ENCODE measurements at places on chromosomes 4 and X.

DNA sequence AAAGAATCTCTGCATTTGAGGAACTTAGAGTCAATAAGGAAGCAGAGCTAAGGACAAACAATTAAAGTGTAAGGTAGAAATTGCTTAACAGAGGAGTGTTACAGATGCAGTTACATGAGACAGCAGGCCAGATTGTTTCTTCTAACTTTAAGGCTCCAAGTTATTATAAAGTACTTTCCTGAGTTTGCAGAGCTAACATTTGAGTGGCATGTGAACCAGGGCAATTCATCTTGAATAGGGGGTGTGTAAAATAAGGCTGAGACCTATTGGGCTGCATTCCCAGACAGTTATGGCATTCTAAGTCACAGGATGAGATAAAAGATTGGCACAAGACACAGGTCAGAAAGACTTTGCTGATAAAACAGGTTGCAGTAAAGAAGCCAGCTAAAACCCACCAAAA, 7.6 kb upstream of the LNX1 start:
- H3K36me3 ChIP-seq: no peaks in the 10 kb centered on the region
- peak; percentile 35 for DNase-seq
- no peaks in the 10 kb centered on the region for H3K4me1 ChIP-seq
- H3K27me3 ChIP-seq: no peaks in the 10 kb centered on the region

- H3K36me3 ChIP-seq: no peaks in the 10 kb centered on the region
- H3K27ac ChIP-seq: no peak overlapping the region
- H3K4me1 ChIP-seq: no peaks in the 10 kb centered on the region
- no peaks in the 10 kb centered on the region for H3K27me3 ChIP-seq
- no peak for DNase-seq
Measured at GRCh38 chr4:164931551-164932324, 45.7 kb downstream of the TRIM61 start.

DNA sequence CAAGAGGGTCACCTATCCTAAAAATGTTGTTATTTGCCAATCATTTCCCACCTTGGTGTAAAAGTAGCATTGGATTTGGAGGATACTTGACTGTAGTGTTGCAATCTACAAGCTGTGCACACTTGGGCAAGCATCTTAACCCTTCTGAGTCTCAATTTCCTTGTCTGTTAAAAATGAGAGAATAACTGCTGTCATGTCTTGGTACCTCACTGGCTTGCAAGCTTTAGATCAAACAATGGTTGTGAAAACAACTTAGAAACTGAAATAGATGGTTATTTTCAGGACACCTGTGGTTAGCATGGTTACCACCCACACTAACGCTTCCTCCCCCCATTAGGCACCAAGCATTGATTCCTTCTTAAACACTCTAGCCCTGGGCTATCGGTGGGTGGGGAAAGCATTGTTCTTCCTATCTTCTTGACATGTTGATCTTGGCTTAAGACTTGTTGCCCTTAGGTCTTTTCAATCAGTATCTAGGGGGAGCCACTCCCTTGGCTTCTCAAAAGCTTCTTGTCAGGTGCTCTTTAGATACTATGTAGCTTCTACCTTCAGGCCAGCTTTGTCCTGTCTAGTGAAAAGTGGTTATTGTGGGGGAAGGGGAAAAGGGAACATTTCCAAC, 10.6 kb upstream of the AMOT start:
- DNase-seq: no peak
- no peak overlapping the region for H3K27ac ChIP-seq
- no peaks in the 10 kb centered on the region for H3K27me3 ChIP-seq
- no peaks in the 10 kb centered on the region for H3K4me1 ChIP-seq

DNA sequence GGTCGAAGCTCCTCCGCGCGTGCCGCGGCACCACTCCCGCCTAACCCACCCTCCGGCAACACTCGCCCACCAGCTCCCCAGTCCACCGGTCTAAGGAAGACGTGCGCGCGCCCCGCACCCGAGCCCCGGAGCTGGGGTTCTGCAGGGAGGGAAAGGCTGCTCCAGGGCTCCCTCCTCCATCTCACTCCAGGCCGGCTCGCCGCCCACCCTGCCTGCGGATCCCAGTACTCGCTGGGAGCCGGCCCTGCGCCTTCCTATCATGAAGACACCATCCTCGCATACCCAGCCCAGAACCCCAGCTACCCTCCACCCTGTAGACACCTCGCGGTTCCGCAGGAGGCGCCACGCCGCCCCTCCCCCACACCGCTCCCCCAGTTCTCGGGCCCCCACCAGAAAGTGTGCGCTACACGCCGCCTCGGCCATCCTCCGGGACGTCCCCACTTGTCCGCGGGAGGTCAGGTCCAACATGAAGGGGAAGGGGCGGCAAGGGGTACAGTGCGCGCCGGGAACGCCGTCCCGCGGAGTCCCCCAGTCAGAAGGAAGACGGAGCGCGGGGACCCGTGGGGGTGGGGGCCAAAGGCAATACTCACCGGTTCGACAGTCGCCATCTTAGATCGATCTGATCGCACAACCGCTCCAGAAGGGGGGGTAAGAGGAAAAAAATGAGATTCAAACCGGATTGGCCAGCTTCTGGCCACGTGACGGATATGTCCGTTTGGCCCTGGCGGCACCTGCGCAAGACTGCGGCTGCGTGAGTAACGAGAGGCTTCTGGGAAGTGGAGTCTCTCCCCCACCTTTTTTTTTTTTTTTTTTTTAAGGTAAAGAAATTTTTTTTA, at the start of gene EIF4E:
Gene EIF4E, minus strand, starts transcription at position 629 of the 836 bp plus-strand sequence. Its CDS starts 21 bp downstream, at position 608.
- peak within 1 kb of the TSS; percentile 94 for H3K4me3 ChIP-seq
- no peaks in the 10 kb centered on the region for H3K36me3 ChIP-seq
- peak within 1 kb of the TSS; percentile 98 for H3K27ac ChIP-seq
- peaks cover 1% of the 10 kb centered on the region for H3K4me1 ChIP-seq
- H3K27me3 ChIP-seq: no peaks in the 10 kb centered on the region
- peak; percentile 98 for DNase-seq

- no peaks in the 10 kb centered on the region for H3K27me3 ChIP-seq
- no peak overlapping the region for H3K4me3 ChIP-seq
- no peak for DNase-seq
- no peaks in the 10 kb centered on the region for H3K4me1 ChIP-seq
- no peak overlapping the region for H3K27ac ChIP-seq
Measured at GRCh38 chr4:94407846-94408245, 43.9 kb upstream of the PDLIM5 start.

DNA sequence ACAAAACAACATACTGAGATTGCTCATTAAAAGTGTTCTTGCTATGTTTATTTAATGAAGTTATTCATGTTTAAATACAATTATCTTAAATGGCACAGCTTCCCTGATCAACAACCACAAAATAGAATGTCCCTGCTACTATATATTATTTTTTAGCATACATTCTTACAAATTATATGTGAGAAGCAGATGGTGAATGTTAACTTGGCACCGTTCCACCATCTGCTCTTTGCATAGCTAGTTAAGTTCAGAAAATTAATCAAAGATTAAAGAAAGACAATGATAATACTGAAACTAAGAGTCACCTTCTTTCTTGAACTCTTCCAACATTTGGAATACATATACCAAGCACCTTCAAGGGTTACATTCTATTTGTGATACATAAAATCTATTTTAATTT, 94.2 kb downstream of the PPP3CA start:
- no peak overlapping the region for H3K4me3 ChIP-seq
- no peak overlapping the region for H3K27ac ChIP-seq
- no peaks in the 10 kb centered on the region for H3K4me1 ChIP-seq
- H3K27me3 ChIP-seq: no peaks in the 10 kb centered on the region
- no peak for DNase-seq
- H3K36me3 ChIP-seq: no peaks in the 10 kb centered on the region

GRCh38 chr4:172983014-172983413, 185.6 kb upstream of the GALNT7 start:
- no peaks in the 10 kb centered on the region for H3K4me1 ChIP-seq
- no peaks in the 10 kb centered on the region for H3K27me3 ChIP-seq
- H3K36me3 ChIP-seq: no peaks in the 10 kb centered on the region
- DNase-seq: no peak
- H3K27ac ChIP-seq: no peak overlapping the region
- no peak overlapping the region for H3K4me3 ChIP-seq

DNA sequence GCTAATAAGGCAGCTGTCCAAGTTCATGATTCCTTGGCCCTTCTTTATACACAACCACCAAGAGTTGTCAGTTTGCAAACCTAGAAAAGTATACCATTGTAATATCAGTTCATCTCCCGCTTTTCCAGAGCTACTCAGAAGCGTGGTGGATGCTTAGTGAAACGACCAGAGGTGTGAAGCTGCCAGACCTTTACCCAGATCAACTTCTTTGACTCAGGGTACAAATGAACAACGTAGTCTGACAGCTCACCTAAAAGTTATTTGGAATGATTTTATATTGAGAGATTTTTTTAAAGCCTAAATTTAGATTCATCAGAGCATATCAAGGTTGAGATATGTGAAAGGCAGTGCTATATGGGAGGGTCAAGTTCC, 169.7 kb downstream of the CBR4 start:
- no peaks in the 10 kb centered on the region for H3K27me3 ChIP-seq
- peak; percentile 44 for DNase-seq
- peaks cover 4% of the 10 kb centered on the region for H3K4me1 ChIP-seq

GRCh38 chr4:138555584-138555983, 313.4 kb upstream of the SLC7A11 start:
- H3K4me1 ChIP-seq: no peaks in the 10 kb centered on the region
- H3K36me3 ChIP-seq: no peaks in the 10 kb centered on the region
- no peaks in the 10 kb centered on the region for H3K27me3 ChIP-seq
- peak; percentile 6 for DNase-seq
- H3K4me3 ChIP-seq: no peak overlapping the region

- H3K27ac ChIP-seq: no peak overlapping the region
- no peaks in the 10 kb centered on the region for H3K4me1 ChIP-seq
- no peaks in the 10 kb centered on the region for H3K27me3 ChIP-seq
- no peak for DNase-seq
- no peaks in the 10 kb centered on the region for H3K36me3 ChIP-seq
- no peak overlapping the region for H3K4me3 ChIP-seq
Measured at GRCh38 chr4:57280481-57280880, 170.3 kb upstream of the IGFBP7 start.

- no peaks in the 10 kb centered on the region for H3K36me3 ChIP-seq
- no peak for DNase-seq
- no peak overlapping the region for H3K27ac ChIP-seq
- no peaks in the 10 kb centered on the region for H3K4me1 ChIP-seq
- no peak overlapping the region for H3K4me3 ChIP-seq
Measured at GRCh38 chrX:19791562-19791961, 95.8 kb downstream of the SH3KBP1 start.

- no peak for DNase-seq
- H3K4me3 ChIP-seq: no peak overlapping the region
- no peaks in the 10 kb centered on the region for H3K4me1 ChIP-seq
- H3K27ac ChIP-seq: no peak overlapping the region
Measured at GRCh38 chr4:181933471-181933870, 309.7 kb upstream of the TENM3 start.

GRCh38 chr4:2183394-2183793, 58.5 kb downstream of the HAUS3 start:
- no peaks in the 10 kb centered on the region for H3K4me1 ChIP-seq
- no peak overlapping the region for H3K27ac ChIP-seq
- DNase-seq: no peak
- no peaks in the 10 kb centered on the region for H3K36me3 ChIP-seq

DNA sequence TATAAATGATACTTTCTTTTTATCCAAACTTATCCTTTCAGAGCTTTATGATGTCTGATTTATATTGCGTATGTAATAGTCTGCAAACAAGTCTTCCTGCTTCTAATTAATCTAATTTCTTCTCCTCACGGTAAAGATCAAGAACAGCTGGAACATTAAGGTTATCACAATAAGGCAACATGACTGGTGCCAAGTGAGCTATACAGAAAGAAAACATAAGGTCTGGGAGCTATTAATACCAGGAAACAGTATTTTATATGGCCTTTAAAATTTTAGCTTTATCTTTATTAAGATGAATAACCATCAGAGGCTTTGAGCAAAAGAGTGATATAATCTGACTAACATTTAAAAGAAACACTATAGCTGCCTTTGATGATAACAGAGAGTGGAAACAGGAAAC, 28.7 kb upstream of the CABS1 start:
- no peak overlapping the region for H3K27ac ChIP-seq
- H3K4me3 ChIP-seq: no peak overlapping the region
- H3K27me3 ChIP-seq: no peaks in the 10 kb centered on the region
- peak; percentile 61 for DNase-seq
- no peaks in the 10 kb centered on the region for H3K4me1 ChIP-seq
- no peaks in the 10 kb centered on the region for H3K36me3 ChIP-seq

- no peaks in the 10 kb centered on the region for H3K27me3 ChIP-seq
- no peak overlapping the region for H3K27ac ChIP-seq
- no peak overlapping the region for H3K4me3 ChIP-seq
- no peak for DNase-seq
Measured at GRCh38 chr4:67909905-67910584, 26.2 kb upstream of the TMPRSS11D start.

GRCh38 chrX:115452251-115452650, 108.7 kb upstream of the PLS3 start:
- H3K27me3 ChIP-seq: no peaks in the 10 kb centered on the region
- H3K4me3 ChIP-seq: no peak overlapping the region
- no peaks in the 10 kb centered on the region for H3K36me3 ChIP-seq
- no peaks in the 10 kb centered on the region for H3K4me1 ChIP-seq
- no peak for DNase-seq

- no peak overlapping the region for H3K27ac ChIP-seq
- H3K27me3 ChIP-seq: no peaks in the 10 kb centered on the region
- no peaks in the 10 kb centered on the region for H3K36me3 ChIP-seq
- no peak for DNase-seq
Measured at GRCh38 chr4:176357359-176358082, 37.8 kb downstream of the SPCS3 start.
